ENCODE measurements at places on chromosomes 4 and X. TPM values are rescaled to one million over a fixed set of nuclear protein-coding genes. Genes with fewer than 3 reads are reported as not detected.

- DNase-seq, result no peak
Measured at GRCh38 chr4:20698820-20699219, 1.4 kb upstream of the PACRGL start.

DNA sequence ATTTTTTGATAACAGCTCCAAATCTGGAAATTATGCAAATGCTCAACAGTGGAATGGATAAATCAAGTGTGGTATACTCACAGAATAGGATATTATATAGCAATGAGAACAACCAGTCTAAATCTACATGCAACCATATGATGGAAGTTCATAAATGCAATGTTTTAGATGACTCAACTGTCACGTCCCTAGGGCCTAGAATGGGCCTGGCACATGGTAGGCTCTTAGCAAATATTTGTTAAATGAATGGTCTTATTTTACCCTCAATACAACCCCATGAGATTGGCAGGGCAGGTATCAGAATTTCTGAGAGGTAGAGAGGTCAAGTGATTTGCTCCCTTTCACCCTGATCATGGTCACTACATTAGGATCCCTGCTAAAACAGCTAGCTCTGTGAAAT lies 14.6 kb upstream of the NKX3-2 start:
- DNase-seq, result no peak

GRCh38 chr4:17313194-17313593 lies 198.7 kb downstream of the QDPR start:
- DNase-seq, result no peak

The ELMOD2 gene
- 45.0 TPM for total RNA-seq

Data from MCF 10A (cell line).